Fibroblast of skin of left quadriceps (primary cell): ENCODE measurements at places on chromosomes 16 and 17.

DNA sequence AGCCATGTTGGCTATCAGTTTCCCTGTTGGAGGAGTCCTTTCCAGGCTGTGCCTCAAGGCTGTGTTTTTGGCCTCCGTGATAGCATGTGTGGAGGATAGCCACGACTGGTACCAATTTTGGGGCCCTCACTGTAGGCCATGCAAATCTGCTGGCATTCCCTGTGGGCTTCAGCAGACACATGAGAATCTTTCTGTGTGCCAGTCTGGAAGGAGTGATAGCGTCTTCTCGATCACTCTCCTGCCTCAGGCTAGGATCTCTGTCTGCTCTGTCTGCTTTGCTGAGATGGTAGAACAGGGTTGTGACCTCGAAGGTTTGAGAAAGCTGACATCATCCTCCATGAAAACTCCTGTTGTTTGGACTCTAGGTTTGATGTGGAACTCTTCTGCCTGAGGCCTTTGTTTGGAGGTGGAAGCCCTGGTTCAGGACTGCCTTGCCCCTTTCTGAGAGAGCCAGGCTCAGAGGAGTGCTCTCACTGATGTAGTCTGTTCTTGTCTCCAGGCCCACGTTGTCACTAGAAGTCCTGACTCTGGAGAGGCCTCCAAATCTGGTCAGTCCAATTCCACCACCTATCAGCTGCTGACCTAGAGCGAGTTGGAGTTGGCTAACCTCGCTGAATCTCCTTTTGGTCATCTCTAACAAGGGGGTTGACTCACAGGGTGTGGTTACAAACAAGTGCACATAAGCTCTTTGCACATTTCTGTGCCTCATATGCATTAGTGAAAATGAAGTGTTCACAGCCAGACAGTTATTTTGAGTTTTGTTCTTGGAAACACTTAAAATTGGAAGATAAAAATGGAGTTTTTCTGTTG is 12.1 kb upstream of the EDC4 start:
- no peak for DNase-seq

DNA sequence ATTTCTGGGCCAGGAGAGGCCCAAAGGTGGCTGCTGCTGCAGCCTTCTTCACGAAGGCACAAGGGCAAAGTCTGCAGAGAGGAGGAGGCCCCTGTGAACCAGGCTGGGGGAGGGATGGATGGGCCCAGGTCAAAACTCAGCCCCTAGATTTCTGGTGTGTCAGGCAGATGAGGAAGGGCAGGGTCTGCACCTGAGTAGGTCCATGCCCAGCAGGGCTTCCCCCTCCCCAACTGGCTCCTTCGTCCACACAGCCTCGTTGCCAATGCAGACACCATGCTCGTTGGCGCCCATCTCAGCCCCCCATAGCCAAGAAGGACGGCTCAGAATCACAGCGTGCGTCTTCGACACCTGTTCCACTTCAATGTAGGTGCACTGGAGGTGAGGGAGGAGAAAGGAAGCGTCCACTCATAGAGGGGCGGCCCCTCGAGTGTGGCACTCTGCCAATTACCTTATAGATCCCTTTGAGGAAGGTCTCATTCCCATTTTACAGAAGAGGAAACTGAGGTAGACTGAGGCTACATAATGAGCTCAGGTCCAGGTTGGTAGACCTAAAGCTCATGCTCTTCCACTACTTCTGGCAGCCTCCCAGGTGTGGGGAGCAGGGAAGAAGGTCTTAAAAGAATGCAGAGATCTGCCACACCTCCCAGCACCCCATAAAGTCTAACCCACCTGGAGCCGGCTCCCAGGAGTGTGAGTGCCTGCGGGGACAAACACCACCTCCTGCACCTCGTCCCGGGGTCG is 902 bp downstream of the SCRN2 start:
- no peak for DNase-seq

DNA sequence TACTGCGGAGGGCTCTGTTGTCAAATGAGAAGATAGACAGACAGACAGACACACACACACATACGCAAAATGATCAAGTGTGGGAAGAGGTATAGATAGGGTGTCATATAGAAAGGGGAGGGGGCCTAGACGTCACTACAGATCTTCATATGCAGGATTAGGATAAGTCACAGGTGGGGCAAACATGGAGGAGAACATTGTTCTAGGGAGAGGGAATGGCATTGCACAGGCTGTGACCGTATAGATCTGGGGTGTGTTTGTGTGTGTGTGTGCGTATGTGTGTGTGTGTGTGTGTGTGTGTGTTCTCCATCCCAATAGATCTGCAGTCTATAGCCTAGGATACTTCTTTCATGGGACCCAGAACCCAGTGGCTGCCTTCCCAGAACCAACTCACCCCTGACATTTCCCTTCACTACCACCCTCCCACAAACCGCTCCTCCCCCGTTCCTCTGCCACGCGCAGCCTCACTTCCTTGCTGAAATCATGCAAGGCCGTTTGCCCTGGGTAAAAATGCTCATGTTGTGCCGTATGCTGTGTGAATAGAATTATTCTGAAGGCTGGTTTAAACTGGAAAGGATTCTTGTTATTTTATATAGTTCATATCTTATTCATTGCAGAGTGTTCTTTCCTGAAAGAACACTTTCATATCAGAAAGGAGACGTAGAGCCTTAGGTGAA is 50.5 kb upstream of the CCL1 start:
- DNase-seq = no peak

- DNase-seq = no peak
Observed at GRCh38 chr17:48997827-48998586, 822 bp downstream of the IGF2BP1 start.

DNA sequence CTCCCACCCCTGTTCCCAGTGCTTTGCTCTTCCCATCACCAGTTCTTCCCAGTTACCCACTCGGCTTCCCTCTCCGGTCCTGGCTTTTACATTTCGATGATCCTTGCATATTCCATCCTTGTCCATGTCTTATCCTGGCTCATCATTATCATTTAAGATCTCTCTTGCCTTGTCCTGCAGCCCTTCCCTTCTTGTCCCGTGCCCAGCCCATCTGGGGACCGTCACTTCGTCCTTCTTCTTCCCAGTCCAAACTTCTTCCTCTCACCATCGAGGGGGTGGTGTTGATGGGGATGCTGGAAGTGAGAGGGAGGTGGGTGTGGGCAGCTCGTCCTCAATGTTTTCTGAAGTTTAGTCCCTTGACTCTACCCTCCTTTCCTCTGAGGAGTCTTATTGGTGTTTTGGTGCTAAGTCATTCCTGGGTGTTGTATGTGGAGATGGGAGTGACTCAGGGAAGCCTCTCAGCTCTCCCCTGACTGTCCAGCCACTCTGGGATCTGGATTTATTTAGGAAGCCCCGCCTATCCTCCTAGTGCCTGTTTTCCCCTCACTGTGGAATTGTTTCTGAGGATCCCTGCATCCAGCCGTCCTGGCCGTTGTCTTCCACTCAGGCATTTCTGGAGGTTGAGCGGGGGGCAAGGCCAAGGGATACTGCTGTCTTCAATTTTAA is 975 bp downstream of the SNX29 start:
- DNase-seq = peak; percentile 72
